ENCODE measurements at places on chromosomes 7 and 10. TPM values are rescaled to one million over a fixed set of nuclear protein-coding genes. Genes with fewer than 3 reads are reported as not detected.

Gene AKR1E2
- 9.4 TPM for total RNA-seq

Gene TSPAN13
- total RNA-seq: 11.0 TPM

Gene HOXA5
- total RNA-seq: 0.42 TPM

Gene AKR1C4
- 3.2 TPM for total RNA-seq

Gene ZNF853
- total RNA-seq: 3.0 TPM

Gene AIMP2
- 30.3 TPM for total RNA-seq

Gene LAMB4
- under 0.01 TPM for total RNA-seq

Gene FKBP6
- total RNA-seq: not detected

Gene SEMA3D
- total RNA-seq: 1.1 TPM

Gene VWA2
- 0.25 TPM for total RNA-seq

Gene SKIDA1
- 2.3 TPM for total RNA-seq

Gene SP4
- total RNA-seq: 12.1 TPM

Gene ZNF365
- under 0.01 TPM for total RNA-seq

Gene TAS2R4
- total RNA-seq: 3.2 TPM

Gene NACAD
- total RNA-seq: 0.09 TPM

DNA sequence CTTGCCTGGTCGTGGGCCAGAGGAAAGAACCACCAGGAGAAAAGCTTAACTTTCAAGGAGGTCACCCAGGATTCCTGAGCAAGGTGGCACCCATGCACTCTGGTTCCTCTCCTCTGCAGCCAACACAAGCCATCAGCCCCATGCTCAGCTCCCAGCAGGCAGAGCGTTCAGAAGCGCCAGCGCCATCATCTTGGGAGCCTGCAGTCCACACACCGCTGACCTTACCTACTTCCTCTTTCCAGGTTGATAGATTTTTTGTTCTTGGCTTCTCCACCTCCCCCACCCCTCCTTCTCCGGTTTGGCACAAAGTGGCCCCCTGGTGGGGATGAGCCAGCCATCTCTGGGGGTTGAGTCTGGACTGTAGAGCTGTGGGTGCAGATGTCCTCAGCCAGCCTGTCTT is 1.7 kb upstream of the WDR86 start:
- H3K27me3 ChIP-seq: peaks cover 2% of the 10 kb centered on the region
- H3K36me3 ChIP-seq: no peaks in the 10 kb centered on the region
- H3K4me1 ChIP-seq: peaks cover 8% of the 10 kb centered on the region
- no peak for DNase-seq

- no peak overlapping the region for H3K4me3 ChIP-seq
- DNase-seq: no peak
- H3K36me3 ChIP-seq: peaks cover 4% of the 10 kb centered on the region
- H3K4me1 ChIP-seq: no peaks in the 10 kb centered on the region
- no peaks in the 10 kb centered on the region for H3K27me3 ChIP-seq
- no peak overlapping the region for H3K27ac ChIP-seq
These were observed 11.8 kb downstream of the DNAJB12 start for GRCh38 chr10:72342911-72343310.

GRCh38 chr10:72073708-72074573 is 14.4 kb downstream of the SPOCK2 start:
- H3K36me3 ChIP-seq: no peaks in the 10 kb centered on the region
- no peak overlapping the region for H3K27ac ChIP-seq
- H3K4me3 ChIP-seq: no peak overlapping the region
- H3K27me3 ChIP-seq: no peaks in the 10 kb centered on the region
- peaks cover 1% of the 10 kb centered on the region for H3K4me1 ChIP-seq
- no peak for DNase-seq

GRCh38 chr7:149569726-149570422 is 72.3 kb upstream of the ZNF746 start:
- peaks cover 6% of the 10 kb centered on the region for H3K36me3 ChIP-seq
- no peaks in the 10 kb centered on the region for H3K27me3 ChIP-seq
- no peaks in the 10 kb centered on the region for H3K4me1 ChIP-seq

- peaks cover 12% of the 10 kb centered on the region for H3K4me1 ChIP-seq
- H3K27me3 ChIP-seq: no peaks in the 10 kb centered on the region
- no peak for DNase-seq
- H3K4me3 ChIP-seq: no peak overlapping the region
- no peaks in the 10 kb centered on the region for H3K36me3 ChIP-seq
These were observed 285.7 kb downstream of the ZEB1 start for GRCh38 chr10:31604646-31605170.

- H3K4me1 ChIP-seq: peaks cover 6% of the 10 kb centered on the region
- no peak overlapping the region for H3K27ac ChIP-seq
- H3K4me3 ChIP-seq: peak overlapping the region; percentile 77
- H3K27me3 ChIP-seq: no peaks in the 10 kb centered on the region
- DNase-seq: no peak
These were observed 84.9 kb upstream of the MKI67 start for GRCh38 chr10:128211064-128211504.

- no peak overlapping the region for H3K4me3 ChIP-seq
- no peak overlapping the region for H3K27ac ChIP-seq
- DNase-seq: no peak
These were observed 8.4 kb downstream of the GTF2IRD1 start for GRCh38 chr7:74461970-74462706.

GRCh38 chr10:79482741-79483140 is 29.6 kb upstream of the EIF5AL1 start:
- H3K27me3 ChIP-seq: no peaks in the 10 kb centered on the region
- no peaks in the 10 kb centered on the region for H3K36me3 ChIP-seq
- DNase-seq: no peak
- no peak overlapping the region for H3K27ac ChIP-seq
- no peaks in the 10 kb centered on the region for H3K4me1 ChIP-seq

GRCh38 chr7:741191-741671 is 14.2 kb upstream of the PRKAR1B start:
- peaks cover 8% of the 10 kb centered on the region for H3K36me3 ChIP-seq
- DNase-seq: no peak
- H3K4me1 ChIP-seq: no peaks in the 10 kb centered on the region
- no peak overlapping the region for H3K4me3 ChIP-seq

- no peaks in the 10 kb centered on the region for H3K27me3 ChIP-seq
- DNase-seq: no peak
- H3K27ac ChIP-seq: no peak overlapping the region
- no peak overlapping the region for H3K4me3 ChIP-seq
- no peaks in the 10 kb centered on the region for H3K4me1 ChIP-seq
These were observed 25.8 kb downstream of the UBE2D4 start for GRCh38 chr7:43952028-43952427.

DNA sequence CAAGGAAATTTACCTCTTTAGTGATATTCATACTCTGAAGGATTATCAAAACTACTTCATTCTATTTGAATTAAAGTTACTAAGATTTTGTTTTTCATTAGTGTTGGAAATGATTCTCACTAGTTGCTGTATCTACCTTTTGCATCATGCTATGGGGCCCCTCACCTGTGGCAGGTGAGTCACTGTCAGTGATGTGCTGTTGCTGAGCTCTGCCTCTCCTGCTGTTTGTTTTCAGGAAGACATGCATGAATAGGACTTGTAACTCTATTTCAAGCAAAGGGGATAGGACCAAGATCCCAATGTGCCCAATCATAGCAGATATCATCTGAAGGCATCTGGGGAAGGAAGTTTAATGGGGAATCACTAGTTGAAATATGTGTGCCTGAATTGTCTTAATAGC is 57.4 kb upstream of the AGR3 start:
- no peak for DNase-seq
- H3K36me3 ChIP-seq: no peaks in the 10 kb centered on the region
- H3K27me3 ChIP-seq: no peaks in the 10 kb centered on the region
- H3K4me3 ChIP-seq: no peak overlapping the region
- no peaks in the 10 kb centered on the region for H3K4me1 ChIP-seq

DNA sequence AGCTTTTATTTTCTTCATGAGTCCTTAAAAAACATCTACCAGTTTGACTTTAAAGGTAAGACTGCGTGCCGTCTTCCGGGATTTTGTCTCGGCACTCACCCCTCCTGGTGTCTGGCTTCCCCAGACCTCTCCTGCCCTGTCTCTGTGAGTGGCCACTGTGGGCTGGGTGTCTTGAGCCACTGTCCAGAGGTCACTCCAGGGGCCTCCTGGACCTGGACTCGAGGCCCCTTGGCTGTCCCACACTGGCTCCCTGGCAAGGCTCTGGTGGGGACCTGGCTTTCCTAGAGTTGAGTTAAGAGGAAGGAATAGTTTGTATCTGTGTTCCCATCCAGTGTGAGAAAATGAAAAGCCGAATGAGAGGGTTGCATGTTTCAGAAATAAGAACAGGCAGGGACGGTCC is 95.5 kb downstream of the NKX6-2 start:
- peaks cover 9% of the 10 kb centered on the region for H3K36me3 ChIP-seq
- H3K4me3 ChIP-seq: no peak overlapping the region
- DNase-seq: no peak
- H3K27me3 ChIP-seq: no peaks in the 10 kb centered on the region
- no peak overlapping the region for H3K27ac ChIP-seq

- DNase-seq: no peak
- H3K27ac ChIP-seq: no peak overlapping the region
These were observed 111.8 kb downstream of the HIP1 start for GRCh38 chr7:75626954-75627353.

GRCh38 chr10:98610301-98610700 is 163.6 kb upstream of the HPS1 start:
- no peaks in the 10 kb centered on the region for H3K27me3 ChIP-seq
- no peak overlapping the region for H3K27ac ChIP-seq
- H3K4me1 ChIP-seq: no peaks in the 10 kb centered on the region
- no peak overlapping the region for H3K4me3 ChIP-seq
- no peak for DNase-seq

DNA sequence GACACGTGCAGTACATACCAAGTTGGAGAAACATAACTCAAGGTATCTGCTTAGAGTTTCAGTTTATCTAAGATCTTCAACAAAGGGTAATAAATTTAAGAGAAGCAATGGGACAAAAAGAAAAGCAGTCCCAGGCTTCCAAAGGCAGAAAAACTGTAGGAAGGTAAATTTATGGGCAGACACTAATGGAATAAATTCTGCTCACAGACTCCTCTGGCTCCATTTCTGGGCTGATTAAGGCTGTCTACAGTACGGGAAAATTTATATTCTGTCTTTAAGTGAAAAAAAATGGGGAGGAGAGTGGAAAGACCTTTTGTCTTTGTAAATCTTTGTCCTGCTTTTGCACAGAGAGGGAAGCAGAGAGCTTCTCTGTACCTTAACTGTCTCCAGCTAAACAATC is 587.5 kb upstream of the IGFBP3 start:
- H3K4me1 ChIP-seq: no peaks in the 10 kb centered on the region
- H3K4me3 ChIP-seq: no peak overlapping the region
- DNase-seq: no peak
- H3K27me3 ChIP-seq: no peaks in the 10 kb centered on the region
- no peak overlapping the region for H3K27ac ChIP-seq

- no peak overlapping the region for H3K27ac ChIP-seq
- DNase-seq: no peak
- H3K4me1 ChIP-seq: no peaks in the 10 kb centered on the region
- no peak overlapping the region for H3K4me3 ChIP-seq
These were observed 370.0 kb upstream of the IGFBP3 start for GRCh38 chr7:46291050-46291438.

GRCh38 chr10:7773845-7774801 is 13.7 kb downstream of the KIN start:
- H3K27ac ChIP-seq: peak overlapping the region; percentile 33
- no peaks in the 10 kb centered on the region for H3K27me3 ChIP-seq

DNA sequence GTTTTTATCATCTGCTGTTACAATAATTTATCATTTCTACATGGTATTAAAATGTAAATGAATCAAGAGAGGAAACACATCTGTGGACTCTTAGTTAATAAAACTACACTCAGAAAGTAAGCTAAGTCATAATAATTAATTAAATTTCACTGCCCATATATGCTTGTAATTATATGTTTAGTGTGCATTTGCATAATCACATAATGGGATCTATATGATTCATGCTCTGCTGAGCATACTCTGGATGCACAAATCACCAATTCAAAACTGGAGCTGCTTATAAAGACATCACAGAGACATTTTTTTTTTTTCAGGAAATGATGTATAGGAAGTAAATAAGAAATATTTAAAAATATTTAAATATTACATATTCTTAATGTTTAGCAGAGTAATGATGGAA is 151.6 kb upstream of the STEAP4 start:
- no peak for DNase-seq
- no peaks in the 10 kb centered on the region for H3K27me3 ChIP-seq
- no peak overlapping the region for H3K4me3 ChIP-seq
- no peaks in the 10 kb centered on the region for H3K4me1 ChIP-seq

GRCh38 chr10:109207361-109207760 is 716.0 kb downstream of the XPNPEP1 start:
- no peaks in the 10 kb centered on the region for H3K27me3 ChIP-seq
- H3K4me1 ChIP-seq: no peaks in the 10 kb centered on the region
- H3K4me3 ChIP-seq: no peak overlapping the region
- no peaks in the 10 kb centered on the region for H3K36me3 ChIP-seq
- H3K27ac ChIP-seq: no peak overlapping the region

DNA sequence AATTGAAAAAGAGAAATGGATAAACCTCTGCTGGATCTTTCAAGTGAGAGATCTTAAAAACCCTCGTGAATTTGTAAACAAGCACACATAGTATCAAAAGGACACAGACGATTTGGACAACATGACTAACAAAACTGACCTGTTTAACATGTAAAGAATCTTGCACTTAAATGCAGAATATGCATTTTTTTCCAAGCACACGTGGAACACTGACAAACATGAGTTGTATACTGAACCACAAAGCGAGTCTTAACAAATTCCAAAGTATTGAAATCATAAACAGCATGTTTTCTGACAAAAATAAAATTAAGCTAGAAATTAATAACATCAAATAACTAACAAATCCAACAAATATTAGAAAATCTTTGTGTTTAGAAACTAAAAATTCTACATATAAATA is 65.0 kb upstream of the ZNF746 start:
- no peaks in the 10 kb centered on the region for H3K4me1 ChIP-seq
- no peaks in the 10 kb centered on the region for H3K27me3 ChIP-seq
- H3K36me3 ChIP-seq: peaks cover 23% of the 10 kb centered on the region

- no peaks in the 10 kb centered on the region for H3K4me1 ChIP-seq
- DNase-seq: no peak
- no peak overlapping the region for H3K4me3 ChIP-seq
These were observed 280.6 kb downstream of the CDK14 start for GRCh38 chr7:90876701-90877100.

- no peak overlapping the region for H3K4me3 ChIP-seq
- H3K27me3 ChIP-seq: no peaks in the 10 kb centered on the region
- DNase-seq: no peak
- no peak overlapping the region for H3K27ac ChIP-seq
These were observed 15.4 kb upstream of the CCDC3 start for GRCh38 chr10:13016886-13017285.

DNA sequence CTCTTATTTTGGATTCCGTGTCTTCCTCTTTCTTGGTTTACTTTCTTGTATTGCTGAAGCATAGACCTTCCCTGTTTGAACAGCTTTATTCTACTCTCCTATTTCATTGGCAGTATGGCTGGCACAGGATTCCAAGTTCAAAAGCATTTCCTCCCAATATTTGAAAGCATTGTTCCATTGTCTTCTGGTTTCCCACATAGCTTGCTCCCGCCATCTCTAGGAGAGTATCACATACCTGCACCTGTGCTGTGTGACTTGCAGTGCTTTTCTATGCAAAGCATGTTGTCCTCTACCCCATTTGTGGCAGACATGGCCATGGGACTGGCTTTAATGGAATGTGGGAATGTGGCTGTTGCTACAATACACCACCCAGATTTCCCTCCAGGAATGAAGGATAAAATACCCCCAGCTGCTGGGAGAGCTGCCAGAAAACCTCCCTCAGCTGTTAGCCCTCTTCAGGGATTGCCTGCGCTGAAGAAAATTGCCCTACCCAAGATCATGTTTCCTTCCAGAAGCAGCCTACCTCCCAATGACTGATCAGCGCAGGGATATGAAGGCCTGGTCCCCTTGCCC is 6.9 kb upstream of the MYOF start:
- no peaks in the 10 kb centered on the region for H3K36me3 ChIP-seq
- H3K27me3 ChIP-seq: no peaks in the 10 kb centered on the region
- H3K4me3 ChIP-seq: no peak overlapping the region
- no peak for DNase-seq
- H3K27ac ChIP-seq: no peak overlapping the region
- no peaks in the 10 kb centered on the region for H3K4me1 ChIP-seq

Data from liver (tissue), 10 donors.